ENCODE measurements at places on chromosomes 2 and 18. TPM values are rescaled to one million over a fixed set of nuclear protein-coding genes. Genes with fewer than 3 reads are reported as not detected.

The KCMF1 gene
- total RNA-seq = 74.0 TPM

The OSBPL1A gene
- 54.2 TPM for total RNA-seq

The TM4SF20 gene
- not detected for total RNA-seq

The GPC1 gene
- 65.0 TPM for total RNA-seq

The RAX gene
- total RNA-seq = 78.1 TPM

The PRKAG3 gene
- total RNA-seq = not detected

The EDAR gene
- total RNA-seq = not detected

Data from neural progenitor cell (in vitro differentiated cells).